Hematopoietic multipotent progenitor cell treated with erythropoietin and hydrocortisone succinate and interleukin-3 and kit ligand, for 4 days (in vitro differentiated cells): ENCODE measurements at places on chromosomes 12 and 14.

GRCh38 chr14:105536691-105537579 lies 10.6 kb downstream of the TMEM121 start:
- DNase-seq, result no peak

DNA sequence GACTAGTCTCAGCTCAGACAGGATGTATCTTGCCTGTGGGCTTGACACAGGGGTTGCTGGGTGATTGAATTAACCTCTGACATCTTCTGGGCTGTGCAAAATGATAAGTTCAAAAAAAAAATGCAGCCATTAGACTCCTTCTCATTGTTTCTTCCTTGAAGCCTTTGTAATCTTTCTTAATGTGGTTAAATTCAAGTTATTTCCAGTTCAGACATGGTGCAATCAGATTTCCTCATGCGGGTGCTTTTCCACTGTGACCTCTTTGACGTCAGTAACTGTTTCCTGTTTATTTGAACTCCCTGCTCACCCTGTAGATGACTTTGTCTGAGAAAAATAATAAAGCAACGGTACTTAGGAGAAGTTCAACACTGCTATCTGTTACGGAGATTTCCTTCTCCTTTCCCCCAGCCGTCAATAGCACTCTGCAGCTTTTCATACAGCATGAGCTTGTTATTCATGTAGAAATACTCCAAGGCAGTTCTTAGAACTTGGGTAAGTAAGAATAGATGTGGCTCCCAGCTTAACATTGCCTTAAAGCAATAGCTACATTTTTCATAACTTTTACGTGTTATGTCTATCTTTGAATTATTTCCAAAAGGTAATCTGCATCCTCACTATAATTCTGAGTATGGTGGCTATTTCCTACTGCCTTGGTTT lies 155.5 kb downstream of the PRKCH start:
- DNase-seq, result peak; percentile 94

GRCh38 chr12:25859976-25860375 lies 98.5 kb upstream of the RASSF8 start:
- no peak for DNase-seq

DNA sequence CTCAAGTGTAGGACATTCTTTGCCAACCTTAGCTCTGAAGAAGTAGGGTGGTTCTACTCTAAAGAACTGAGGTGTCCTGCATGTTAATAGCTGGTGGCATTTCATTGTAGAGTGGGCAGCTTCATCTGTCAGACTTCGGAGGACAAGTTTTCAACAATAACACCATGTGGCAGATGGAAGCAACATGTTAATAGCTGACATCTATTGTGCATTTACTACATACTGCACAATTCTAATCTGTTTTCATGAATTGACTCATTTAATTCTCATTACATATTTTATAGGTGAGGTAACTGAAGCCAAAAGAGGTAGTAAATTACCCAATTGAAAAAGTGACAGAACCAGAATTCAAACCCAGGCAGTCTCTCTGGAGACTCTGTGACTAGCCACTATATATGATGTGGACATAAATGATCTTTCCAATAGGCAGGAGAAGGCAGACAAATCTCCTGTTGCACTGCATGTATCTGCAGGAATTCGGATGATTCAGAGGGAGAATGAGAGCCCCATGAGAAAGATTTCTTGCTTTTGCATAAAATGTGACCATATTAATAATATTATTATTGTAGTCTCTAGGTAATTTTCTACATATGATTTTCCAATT lies 137.2 kb upstream of the E2F7 start:
- DNase-seq, result no peak

GRCh38 chr12:111276146-111276545 lies 92.7 kb downstream of the PHETA1 start:
- no peak for DNase-seq

DNA sequence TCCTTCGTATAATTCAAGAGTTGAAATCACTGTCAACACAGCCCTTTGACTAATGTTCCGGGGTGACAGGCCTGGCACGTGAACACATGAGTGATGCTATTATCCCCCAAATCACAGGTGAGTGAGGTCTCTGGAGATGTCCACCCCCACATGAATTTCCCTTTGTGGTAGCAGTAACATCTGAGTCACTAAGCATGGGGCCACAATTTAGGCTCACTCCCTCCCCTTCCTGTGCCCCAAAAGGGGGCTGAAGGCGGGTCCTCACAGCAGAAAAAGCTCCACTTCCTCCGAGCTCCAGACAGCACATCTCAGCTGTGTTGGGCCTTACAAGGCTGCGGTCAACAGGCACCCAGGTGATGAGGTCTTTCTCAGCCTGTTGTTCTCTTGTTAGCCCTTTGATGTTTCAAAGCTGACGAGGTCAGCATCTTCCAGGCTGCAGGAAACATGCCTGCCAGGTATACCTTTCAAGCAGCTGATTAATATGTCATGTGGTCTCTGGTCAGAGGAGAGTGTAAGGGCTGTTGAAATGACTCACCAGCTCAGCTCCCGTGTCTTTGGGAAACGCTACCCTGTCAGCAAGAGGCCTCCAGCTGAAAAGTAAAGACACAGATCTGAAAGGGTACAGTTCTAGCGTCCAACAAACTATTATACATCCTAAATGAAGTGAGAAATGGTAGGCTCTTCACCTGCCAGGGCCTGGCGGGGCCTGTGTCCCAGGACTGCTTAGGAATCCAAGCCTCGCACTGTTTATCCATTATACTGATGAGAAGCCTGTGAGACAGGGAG lies 107.3 kb downstream of the ZFP36L1 start:
- peak; percentile 44 for DNase-seq

- peak; percentile 91 for DNase-seq
Observed at GRCh38 chr12:6336889-6337853, 4.7 kb downstream of the TNFRSF1A start.

- no peak for DNase-seq
Observed at GRCh38 chr14:90663680-90664079, 152.6 kb downstream of the TTC7B start.

DNA sequence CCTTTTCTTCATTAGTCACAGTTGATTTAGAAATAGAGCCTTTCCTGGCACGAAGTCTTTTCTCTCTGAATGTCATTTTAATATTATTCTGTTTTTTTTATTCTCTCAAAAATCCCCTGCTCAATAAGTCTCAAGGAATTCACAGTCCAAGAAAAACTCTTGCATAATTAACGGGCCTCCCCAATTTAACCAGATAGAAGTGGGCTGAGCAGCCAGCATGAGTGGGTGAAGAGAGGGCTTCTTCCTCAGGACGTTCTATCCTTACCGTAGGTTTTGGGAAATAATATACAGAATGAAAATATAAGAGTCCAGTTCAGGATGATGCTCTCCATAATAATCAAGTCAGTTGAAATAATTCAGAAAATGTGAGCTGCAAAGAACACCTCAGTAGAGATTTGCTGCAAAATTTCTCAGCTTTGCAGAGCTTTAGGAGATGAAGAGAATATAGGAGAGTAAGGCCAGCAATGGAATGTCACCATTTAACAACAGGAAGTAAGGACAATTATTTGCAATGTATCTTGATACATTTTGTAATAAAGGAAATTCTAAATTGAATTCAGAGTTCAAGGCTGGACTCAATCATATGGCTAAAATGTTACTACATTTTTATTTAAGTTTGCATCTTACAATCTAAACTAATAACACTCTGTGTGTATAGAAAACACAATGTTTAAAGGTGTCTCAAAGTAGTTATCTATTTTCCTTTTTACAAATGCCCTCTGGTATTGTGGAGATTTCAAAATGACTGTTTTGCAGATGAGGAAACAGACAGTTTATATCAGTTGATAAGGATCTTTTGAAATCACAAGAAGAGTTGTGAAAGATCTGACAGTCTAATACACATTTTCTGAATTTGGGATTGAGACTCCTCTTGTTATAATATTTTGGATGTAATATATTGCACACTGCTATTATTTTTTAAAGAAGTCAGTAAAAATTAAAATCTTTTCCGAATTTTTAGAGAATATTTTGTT lies 1724.1 kb upstream of the SEL1L start:
- DNase-seq, result peak; percentile 62

GRCh38 chr12:91951571-91951970 lies 194.1 kb downstream of the BTG1 start:
- no peak for DNase-seq

DNA sequence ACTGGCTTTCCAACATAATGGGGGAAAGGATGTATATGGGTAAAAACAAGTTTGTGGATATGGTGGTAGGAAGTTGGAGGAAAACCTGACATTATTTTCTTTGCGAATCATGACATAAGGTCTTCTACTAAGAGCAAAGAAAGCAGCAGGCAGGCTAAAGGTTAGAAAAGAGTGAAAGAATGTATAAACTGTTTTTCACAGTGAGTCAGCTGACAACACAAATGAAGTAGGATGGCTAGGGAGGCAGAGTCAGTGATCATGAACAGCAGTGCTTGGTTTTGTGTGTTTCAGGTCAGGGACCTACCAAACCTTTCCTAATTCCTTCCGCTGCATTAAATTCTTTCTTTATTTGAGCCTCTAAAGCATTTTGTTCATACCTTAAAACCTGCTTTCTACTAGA lies 46.3 kb upstream of the CATSPERB start:
- DNase-seq, result no peak

DNA sequence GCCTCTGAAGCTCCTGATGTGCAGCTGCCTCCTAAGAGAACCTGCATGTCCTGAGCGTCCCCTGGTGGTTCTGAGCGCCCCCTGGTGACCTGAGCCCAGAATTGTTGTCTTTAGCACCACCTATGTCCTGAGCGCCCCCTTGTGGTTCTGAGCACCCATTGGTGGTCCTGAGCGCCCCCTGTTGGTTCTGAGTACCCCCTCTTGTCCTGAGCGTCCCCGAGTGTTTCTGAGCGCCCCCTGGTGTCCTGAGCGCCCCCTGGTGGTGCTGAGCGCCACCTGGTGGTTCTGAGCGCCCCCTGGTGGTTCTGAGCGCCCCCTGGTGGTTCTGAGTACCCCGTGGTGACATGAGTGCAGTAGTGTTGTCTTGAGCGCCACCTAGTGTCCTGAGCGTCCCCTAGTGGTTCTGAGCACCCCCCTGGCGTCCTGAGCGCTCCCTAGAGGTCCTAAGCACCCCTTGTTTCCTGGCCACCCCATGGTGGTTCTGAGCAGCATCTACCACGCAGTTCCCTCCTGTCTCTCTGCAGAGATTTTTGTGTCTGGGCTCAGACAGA lies 782.5 kb downstream of the TMEM121 start:
- DNase-seq, result peak; percentile 82

DNA sequence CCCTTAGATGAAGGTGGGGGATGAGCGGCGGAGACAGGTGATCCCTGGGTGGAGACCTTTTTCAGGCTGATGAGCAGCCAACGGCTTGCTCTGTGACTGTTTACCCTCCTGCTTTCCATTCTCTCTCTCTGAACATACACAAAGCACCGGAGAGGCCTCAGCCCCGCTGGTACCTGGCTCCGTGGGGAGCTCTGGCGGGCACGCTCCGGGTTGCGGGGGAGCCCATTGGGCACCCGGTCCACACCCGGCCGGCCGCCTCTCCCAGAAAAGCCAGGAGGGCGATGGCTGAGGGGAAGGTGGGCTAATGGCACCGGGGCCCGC lies 545 bp downstream of the SMARCC2 start:
- no peak for DNase-seq

GRCh38 chr12:39616251-39616650 lies 3.4 kb downstream of the ABCD2 start:
- no peak for DNase-seq

DNA sequence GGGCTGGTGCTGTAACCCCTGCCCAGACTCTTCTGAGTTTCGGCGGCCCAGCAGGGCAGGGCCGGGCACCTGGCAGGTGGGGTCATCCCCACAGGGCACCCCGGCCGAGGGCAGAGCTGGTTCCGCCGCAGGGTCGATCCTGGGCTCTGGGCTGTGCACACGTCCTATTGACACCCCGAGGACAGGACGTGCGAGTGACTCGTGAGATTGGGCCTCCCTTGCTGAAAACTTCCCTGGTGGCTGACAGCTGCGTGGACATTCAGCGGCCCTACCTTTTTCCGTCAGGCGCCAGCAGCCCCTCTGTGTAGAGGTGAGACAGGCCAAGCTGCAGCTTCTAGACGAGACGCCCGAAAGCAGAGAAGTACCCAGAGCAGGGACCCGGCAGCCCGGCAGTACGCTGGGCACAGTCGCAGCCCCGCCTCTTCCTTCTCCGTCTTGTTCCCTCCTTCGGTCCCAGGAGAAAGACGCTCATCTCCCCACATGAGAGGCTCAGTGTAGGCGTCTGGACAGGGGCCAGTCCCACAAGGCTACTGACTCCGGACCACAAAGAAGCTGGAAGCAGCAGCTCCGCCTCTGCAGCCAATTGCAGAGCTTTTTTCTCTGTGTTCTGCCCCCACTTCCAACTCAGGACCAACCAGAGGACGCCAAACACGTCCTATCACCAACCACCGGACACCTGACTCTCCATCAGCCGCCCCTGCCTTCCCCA lies at the start of gene LRCOL1:
LRCOL1 (minus strand) TSS at position 532 of the 709 bp plus-strand sequence. CDS start 4,331 bp downstream, outside the sequence.
- peak; percentile 22 for DNase-seq

- DNase-seq, result no peak
Observed at GRCh38 chr12:124673801-124674617, 106.6 kb upstream of the NCOR2 start.

DNA sequence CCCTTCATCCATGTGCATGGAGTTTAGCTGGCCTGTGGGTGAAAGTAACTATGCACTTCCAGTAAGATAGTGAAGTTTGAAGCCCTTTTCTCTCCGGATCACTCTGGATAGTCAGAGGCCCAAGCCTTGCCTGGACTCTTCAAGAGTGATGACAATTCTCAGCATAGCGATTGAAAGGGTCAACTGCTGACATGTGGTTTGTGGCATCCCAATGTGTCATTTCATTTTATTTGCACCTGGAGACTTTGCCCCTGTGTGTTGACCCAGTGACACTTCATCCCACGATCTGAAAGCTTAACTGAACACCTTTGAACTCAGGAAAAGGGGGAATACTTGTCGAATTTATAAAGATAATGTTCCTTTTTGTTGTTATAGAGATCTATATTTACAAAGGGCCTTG lies 711.9 kb upstream of the TMEM132C start:
- DNase-seq, result no peak

DNA sequence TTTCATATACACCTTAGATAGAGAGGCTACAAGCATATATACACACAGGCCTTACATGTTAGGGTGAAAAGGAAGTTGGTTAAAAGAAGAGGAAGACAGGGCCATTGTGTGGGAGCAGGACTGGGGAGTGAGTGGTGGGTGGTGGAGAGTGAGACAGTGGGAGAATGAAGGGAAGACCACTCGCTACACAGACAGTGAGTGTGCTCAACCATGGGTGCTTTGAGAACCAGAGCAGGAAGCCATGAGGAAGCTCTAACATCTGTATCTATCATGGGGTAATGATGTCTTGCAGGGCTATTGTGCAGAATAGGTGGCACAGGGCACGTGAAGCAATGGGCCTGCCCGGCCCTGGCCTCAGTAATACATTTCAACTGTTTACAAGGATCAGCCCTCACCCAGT lies 11.4 kb upstream of the KRT74 start:
- DNase-seq, result no peak

DNA sequence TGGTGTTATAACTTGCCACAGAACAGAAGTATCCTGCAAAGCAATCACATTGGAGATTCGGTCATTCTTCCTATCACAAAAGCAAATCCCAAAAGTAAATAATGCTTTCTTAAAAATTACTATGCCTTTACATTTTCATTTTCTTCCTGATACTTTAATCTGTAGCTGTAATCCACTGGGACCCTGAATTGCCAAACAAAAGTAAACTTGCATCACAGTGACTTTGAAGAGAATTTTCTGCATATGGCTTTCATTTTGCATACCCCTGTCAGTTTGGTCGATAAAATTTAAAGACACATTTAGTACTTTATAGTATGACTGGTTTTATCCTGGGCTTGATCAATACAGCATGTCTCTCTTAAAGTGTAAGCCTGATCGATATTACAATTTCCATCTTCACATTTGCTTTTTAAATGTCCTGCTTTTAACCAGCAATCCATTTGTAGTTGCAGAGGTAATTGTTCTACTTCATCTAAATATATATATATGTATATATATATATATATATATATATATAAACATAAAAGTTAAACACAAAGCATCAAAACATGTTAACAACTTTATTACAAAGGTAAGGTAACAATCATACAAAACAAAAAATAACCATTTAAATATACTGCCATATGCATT lies 53.7 kb upstream of the PLEKHA5 start:
- no peak for DNase-seq
